Activated CD4-positive, alpha-beta T cell treated with anti-CD3 and anti-CD28 coated beads for 48 hours (primary cell): ENCODE measurements at places on chromosomes 3 and 15.

GRCh38 chr3:30643763-30644462 lies 37.5 kb downstream of the TGFBR2 start:
- peak; percentile 69 for DNase-seq

- no peak for DNase-seq
These were observed 7.2 kb downstream of the TMOD2 start for GRCh38 chr15:51758645-51759044.

DNA sequence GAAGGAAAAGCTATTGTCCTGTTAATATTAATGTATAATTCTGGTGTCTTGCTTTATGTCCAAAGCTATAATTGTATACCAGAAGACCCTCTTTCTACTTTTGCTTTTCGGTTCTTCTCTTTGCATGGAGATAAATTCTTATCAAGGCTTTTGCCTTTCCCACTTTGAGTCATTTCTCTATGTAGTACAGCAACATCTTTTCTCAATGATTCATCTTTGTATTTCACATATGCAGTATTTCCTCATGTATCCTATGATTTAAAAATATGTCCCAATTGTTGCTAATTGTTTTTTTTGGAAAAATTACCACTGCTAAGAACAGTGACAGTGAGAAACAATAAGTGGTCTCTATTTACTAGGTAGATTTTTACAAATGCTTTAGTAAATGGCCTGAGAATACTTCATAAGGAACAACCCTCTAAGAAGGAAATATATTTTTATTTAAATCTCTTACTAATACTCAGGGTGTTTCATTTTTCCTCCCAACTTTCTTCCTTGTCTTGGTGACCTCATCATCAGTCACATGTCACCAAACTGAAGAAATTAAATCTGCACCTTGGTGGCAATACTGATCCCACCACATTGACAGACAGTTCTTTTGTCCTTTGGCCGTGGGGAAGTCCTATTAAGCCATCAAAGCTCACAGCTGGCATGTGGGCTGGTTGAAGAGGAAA lies 290.6 kb downstream of the SATB1 start:
- DNase-seq = no peak

- DNase-seq = peak; percentile 75
These were observed 1.2 kb downstream of the B2M start for GRCh38 chr15:44712346-44713005.

GRCh38 chr3:169362868-169363267 lies 300.6 kb downstream of the MECOM start:
- DNase-seq = no peak

DNA sequence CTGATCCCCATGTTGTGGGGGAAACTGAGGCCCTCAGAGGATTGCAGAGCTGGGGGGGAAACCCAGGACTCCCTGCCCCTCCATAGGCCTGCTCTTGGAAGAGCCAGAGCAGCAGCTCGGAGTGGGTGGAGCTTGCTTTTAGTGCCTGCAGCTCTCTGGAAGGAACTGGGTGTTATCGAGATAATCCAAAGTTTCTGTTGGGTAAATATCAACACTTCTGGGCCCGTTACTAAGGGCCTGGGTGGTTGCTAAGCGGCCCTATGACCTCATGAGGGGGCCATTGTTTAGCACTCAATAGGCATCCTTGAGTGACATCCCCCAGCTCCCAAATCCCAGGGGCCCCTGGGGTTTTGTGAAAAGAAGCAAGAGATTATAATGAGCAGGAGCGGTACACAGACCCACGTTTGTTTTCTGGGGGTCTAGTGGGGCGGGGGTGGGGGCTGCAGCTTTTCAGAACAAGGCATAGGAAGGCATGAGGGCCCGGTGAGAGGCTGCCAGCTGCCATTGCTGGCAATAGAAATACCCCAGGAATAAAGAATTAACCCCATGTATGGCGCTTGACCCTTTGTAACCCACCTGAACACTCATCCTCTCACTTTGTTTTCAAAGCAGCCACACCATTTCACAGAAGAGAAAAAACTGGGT lies 48.3 kb upstream of the ATP2B2 start:
- DNase-seq = no peak

DNA sequence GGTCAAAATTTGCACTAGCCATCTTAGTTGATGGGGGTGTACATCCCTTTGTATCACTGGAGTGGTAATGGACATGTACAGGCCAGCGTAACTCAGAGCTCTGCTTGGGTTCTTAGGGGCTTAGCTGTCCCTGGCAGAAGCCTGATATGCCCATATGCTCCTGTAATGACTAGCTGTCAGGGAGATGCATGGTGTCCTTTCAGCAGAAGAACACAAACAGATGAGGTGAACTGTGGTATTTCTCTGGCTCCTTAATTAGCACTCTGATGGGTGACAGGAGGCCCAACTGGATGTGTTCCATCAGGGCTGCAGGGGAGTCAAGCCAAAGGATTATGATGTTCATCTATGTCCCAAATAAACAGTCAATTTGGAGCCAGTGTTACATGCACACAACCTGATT lies 774.5 kb downstream of the AGBL1 start:
- DNase-seq = no peak

GRCh38 chr3:72782521-72782920 lies 65.7 kb downstream of the SHQ1 start:
- DNase-seq = no peak

DNA sequence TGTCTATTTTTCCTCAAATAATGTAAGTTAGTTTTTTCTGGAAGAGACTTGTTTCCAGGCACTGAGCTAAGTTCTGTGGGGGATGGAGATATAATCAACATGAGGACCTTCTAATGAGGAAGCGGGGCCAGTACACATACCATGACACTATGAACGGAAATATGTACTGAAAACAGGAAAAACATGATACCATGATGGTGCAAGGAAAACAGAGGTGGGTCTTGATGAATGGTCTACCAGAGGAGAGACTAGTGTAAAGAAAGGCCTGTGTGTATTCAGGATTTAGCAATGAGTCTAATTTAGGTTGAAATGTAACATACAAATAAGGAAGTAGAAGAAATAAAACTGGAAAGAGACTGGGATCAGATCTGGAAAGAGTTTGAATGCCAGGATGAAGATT lies 38.9 kb upstream of the TPRG1 start:
- no peak for DNase-seq

DNA sequence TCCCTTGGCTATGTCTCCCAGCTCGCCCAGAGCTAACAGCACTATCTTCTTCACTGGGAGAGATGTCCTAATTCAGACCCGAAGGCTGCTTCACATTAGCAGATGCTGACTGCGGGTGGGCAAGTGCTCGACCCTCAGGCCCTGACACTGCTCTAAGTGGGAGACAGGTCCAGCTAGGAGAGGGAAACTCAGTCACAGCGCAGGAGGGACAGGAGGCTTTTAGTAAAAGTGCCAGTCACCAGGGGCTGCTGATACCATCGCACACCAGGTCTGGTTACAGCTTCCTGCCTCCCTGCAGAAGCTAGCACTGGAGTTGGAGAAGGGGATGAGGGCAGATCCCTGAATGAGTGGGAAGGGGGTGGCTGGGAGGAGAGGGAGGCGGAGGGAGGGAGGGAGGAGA lies 365.8 kb upstream of the RGMA start:
- DNase-seq = no peak

DNA sequence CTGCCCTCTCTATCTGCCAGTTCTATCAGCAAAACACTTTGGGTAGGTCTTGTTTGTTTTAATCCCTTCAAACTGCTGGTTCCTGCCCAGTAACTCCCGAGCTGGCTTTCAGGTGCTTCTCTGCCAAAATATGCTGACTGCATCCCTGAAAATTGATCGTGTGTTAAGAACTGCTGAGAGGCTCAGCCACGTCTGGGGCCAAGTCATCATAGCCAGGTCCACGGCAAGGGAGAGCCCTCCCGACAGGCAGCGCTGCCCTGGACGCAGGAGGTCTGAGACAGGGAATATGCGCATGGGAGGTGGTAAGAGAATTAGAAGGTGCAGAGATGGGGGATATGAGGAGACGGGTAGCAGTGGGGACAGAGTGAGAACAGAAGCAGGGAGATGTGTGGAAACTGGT lies 179.7 kb upstream of the TOPAZ1 start:
- DNase-seq = no peak

- peak; percentile 8 for DNase-seq
These were observed 740 bp upstream of the NSMCE3 start for GRCh38 chr15:29270169-29270955.

DNA sequence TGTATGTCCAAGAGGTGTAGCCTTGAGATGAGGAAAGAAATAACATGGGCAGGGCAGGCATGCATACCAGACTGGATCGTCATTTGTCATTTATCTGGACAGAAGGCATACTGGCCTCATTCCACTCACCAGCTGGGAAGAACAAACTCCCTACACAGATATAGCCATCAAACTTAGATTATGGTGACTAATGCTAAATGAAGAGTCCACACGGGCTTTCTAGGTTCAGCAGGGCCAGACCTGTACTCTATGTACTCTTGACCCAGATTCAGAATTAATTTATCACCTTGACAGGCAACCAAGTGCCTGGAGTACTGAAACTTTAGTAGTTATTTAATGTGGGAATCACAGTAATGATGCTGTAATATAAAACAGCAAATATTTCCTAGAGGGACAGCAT lies 164.3 kb upstream of the IL12A start:
- no peak for DNase-seq

GRCh38 chr15:98914626-98915025 lies 93.0 kb downstream of the PGPEP1L start:
- no peak for DNase-seq

DNA sequence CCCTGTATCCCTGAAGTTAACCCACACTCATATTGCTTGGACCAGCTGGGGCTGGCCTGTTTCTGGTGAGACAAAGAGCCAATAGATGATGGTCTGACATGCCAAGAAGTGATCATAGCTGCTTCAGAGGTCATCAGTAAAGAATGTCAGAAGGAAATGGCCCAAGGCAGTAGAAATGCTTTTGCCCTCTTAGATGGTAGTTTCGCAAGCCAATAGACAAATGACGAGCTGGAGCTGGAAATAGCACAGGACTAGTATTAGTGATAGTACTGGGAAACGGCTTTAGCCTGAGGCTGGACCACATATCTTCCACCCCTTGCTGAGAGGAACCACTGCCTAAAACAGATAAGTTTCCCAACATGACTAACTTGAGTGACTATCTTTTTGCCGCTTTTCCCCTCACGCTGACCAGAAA lies 176.1 kb upstream of the THBS1 start:
- no peak for DNase-seq

DNA sequence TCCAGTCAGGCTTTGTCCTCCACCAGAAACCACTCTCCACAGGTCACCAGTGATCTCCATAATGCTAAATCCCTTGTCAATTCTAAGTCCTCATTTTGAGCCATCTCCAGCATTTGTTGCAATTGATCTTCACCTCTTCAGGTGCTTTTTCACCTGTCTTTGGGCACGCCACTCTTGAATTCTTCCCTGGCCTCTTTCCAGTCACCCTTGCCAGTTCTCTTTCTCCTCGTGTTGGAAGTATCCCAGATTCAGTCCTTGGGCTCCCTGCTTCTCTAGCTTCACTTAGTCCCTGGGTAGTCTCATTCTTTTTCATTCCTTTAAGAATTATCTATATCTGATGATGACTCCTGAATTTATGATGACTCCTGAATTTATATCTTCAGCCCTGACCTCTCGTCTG lies 37.5 kb downstream of the MAPK6 start:
- no peak for DNase-seq

GRCh38 chr3:134344560-134344959 lies 29.7 kb downstream of the AMOTL2 start:
- no peak for DNase-seq

DNA sequence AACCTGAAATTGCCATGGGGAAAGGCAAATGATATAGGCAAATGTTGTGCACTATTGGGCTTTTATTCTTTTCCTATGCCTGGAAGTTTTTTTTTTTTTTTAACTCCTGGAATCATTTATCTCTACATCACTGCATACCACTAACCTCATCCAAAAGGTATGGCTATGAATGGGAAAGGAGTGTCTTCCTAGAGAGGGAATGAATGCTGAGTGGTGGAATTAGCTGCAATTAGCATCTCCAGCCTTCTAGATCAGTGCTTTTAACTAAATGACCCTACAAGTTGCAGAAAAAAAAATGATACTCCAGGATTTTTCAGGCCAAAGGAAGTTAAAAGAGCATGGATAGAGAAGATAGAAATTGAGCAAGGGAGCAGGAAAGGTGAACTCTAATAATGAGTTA lies 429.8 kb upstream of the PDZRN3 start:
- no peak for DNase-seq

DNA sequence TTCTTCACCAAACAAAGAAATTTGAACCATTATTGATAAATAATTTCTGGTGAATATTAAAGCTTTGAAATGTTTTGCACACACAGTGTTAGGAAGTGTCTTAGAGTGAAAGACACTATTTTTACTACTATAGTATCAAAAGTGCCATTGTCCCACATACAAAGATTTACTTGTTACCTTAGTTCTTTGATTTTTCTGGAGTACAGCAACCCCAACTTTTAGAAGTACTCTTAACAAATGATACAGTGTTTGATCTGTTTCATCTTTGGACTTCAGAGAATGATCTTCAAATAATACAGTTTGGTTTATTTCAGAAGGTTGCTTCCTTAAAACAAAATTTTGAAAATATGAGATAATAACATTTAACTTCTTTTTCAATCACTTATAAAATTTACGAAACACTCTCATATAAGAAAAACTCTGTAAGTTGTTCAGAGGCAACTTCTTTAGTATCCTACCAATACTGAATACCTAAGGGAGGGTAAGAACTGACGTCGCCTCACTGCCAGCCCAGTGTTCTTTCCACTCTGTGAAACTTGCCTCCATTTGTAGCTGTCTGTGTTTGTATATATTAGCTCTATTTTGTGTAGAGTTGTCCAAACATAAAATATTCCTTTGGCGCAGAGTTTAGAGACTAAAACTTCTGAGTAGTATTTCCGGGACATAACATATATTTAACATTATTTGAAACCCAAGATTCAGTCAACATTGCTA lies 464.2 kb downstream of the LPP start:
- DNase-seq = no peak

DNA sequence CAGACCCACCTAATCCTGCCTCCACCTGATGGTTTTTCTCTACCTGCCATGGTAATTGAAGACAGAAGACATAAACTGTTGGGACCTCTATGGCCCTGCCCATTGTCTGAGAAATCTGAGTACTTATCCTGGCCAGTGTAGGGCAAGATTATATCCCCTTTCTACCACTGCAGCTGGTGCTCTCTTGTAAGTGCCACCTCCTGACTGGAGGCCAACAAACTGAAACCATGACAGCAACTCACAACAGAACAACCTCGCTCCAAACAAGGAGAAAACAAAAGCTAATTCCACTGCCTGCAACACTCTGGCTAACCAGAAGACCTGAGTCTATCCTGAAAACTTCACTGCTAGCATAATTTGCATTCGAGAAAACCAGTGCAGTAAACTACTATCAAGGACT lies 82.9 kb downstream of the CLDN1 start:
- no peak for DNase-seq

DNA sequence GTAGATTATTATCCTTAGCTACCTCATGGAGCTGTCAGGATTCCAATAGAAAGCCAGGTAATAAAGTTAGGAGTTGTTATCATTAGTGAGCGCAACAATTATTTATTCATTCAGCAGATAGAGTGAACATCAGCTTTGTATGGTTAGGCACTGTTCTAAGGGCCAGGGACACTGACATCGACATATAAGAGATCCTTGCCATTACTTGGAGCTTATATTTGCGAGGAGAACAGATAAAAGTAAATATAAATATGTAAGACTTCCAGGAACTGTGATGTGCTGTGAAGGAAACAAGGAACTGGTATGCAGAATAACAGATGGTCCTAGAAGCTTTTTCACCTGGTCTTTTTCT lies 473 bp downstream of the LSM3 start:
- DNase-seq = no peak

GRCh38 chr3:108008931-108009639 lies 81.7 kb downstream of the CD47 start:
- DNase-seq = no peak

- DNase-seq = no peak
These were observed 451.0 kb downstream of the MFSD1 start for GRCh38 chr3:159252772-159253384.
